ENCODE measurements at places on chromosomes 3 and 15.

- no peak for DNase-seq
These were observed 233.8 kb downstream of the SNRPN start for GRCh38 chr15:25188551-25189101.

DNA sequence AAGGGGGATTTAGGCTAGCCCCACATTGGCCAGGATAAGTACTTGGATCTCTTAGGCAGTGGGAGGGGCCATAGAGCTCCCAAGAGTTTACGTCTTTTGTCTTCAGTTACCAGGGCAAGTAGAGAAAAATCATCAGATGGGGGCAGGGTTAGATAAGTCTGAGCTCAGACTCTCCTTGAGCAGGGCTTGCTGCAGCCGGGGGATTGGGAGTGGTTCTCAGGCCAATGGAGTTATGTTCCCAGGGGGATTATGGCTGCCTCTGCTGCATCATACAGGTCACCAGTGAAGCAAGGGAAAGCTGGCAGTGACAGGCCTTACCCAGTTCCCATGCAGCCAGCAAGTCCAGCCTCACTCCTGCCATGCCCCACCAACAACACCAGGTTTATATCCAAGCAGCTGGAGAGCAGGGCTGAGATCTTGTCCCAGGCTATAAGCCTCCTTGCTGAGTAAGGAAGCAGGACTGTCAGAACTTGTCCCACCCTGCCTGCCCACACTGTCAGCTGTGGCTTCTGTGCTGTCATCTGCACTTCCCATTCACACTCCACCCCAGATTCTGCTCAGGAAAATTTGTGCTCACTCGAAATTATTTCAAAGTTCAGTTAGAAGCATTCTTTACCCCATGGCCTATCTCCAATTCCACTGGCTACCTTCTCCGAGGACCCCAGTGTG lies 215.3 kb downstream of the FAM43A start:
- DNase-seq: no peak

- DNase-seq: no peak
These were observed 32.8 kb upstream of the LRTM1 start for GRCh38 chr3:54960701-54961100.

GRCh38 chr3:195032106-195032759 lies 238.7 kb downstream of the XXYLT1 start:
- no peak for DNase-seq

DNA sequence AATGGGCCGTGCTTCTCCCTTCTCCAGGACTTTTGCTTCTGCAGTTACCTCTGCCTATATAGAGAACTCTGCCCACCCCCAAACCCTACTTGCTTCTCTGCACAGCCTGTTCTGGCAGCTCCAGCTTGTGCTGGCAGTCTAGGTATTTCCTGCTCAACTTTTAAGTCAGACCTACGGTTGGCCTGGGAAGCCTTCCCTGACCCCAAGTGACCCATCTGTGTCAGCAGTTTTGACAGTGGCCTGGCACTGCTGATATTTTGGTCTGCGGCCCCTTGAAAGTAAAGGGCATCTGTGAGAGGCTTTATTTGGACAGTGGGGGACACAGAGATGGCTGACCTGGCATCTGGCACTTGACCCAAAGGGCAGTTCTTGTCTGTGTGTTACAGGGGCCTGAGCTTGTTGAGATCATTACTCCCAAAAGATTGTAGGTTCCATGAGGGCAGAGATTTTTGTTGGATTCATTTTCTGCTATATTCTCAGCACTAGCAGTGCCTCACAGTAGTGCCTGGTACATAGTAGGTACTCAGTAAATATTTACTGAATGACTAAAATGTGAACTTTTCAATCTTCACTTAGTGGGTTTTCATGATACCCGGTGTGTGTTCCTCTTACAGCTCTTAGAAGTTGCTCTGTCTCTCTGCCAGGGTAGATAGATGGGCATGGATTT lies 55.2 kb upstream of the TRAK1 start:
- DNase-seq: no peak

GRCh38 chr3:172106037-172106954 lies 66.9 kb downstream of the FNDC3B start:
- DNase-seq: no peak

Data from CD4-positive, alpha-beta T cell treated with Interleukin-15 for 1 hour (primary cell).